K562 (cell line): ENCODE measurements at places on chromosomes 7 and 10. TPM values are rescaled to one million over a fixed set of nuclear protein-coding genes. Genes with fewer than 3 reads are reported as not detected.

DNA sequence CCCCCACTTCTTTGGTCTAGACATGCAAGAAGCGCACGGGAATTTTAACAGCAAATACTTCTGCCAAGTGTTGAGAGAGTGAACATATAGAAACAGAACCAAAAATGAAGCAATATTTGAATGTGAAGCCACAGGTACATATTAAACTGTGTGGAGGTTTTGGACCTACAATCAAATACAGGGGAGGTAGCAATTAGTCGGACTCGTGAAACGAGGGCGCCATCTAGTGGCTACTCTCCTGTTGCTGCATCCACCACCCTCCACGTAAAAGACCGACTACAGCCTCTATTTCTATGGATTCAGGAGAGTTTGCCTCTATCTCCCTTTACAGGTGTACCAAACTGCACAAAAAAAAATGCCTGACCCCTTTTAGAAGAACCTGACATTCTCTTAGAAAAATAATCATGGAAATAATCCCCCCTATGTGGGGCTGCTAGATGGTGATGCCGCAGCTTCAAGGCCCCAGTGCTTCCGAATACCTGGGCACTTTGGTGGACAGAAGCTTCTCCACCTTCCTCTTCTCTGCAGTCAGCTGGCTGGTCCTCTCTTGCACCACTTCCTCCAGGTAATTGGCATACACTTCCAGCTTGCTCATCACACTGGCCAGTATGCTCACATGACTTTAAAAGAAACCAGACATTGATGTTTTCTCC, 31.7 kb downstream of the TECTB start:
- H3K4me1 ChIP-seq: peaks cover 3% of the 10 kb centered on the region; the same call in 1 of the 2 replicates
- peaks cover 19% of the 10 kb centered on the region for H3K27me3 ChIP-seq
- no peak overlapping the region for H3K4me3 ChIP-seq
- no peak overlapping the region for H3K27ac ChIP-seq

GRCh38 chr7:77466450-77466849, 50.3 kb upstream of the GSAP start:
- no peaks in the 10 kb centered on the region for H3K36me3 ChIP-seq
- DNase-seq: no peak
- peaks cover 3% of the 10 kb centered on the region; the same call in 2 of the 3 replicates for H3K27me3 ChIP-seq
- H3K27ac ChIP-seq: no peak overlapping the region
- no peaks in the 10 kb centered on the region for H3K4me1 ChIP-seq

- peaks cover 11% of the 10 kb centered on the region for H3K4me1 ChIP-seq
- H3K36me3 ChIP-seq: no peaks in the 10 kb centered on the region
- no peak overlapping the region for H3K27ac ChIP-seq
- no peak overlapping the region for H3K4me3 ChIP-seq
- H3K27me3 ChIP-seq: no peaks in the 10 kb centered on the region
Measured at GRCh38 chr10:49230004-49230403, 41.8 kb upstream of the TMEM273 start.

- H3K36me3 ChIP-seq: no peaks in the 10 kb centered on the region
- no peak within 1 kb of the TSS for H3K4me3 ChIP-seq
- no peak for DNase-seq
- no peaks in the 10 kb centered on the region for H3K4me1 ChIP-seq
Measured at GRCh38 chr10:25933653-25934608, at the start of gene MYO3A. Gene MYO3A, plus strand, starts transcription at chr10:25934229. Its CDS starts 17,882 bp downstream, at chr10:25952111.

- no peaks in the 10 kb centered on the region for H3K36me3 ChIP-seq
- no peak overlapping the region for H3K27ac ChIP-seq
Measured at GRCh38 chr7:157693071-157693520, 356.3 kb downstream of the DNAJB6 start.

- H3K27me3 ChIP-seq: peaks cover 7% of the 10 kb centered on the region
- no peaks in the 10 kb centered on the region for H3K4me1 ChIP-seq
- H3K4me3 ChIP-seq: no peak overlapping the region
- H3K36me3 ChIP-seq: no peaks in the 10 kb centered on the region
- H3K27ac ChIP-seq: no peak overlapping the region
- DNase-seq: no peak
Measured at GRCh38 chr7:50981743-50982142, 199.0 kb upstream of the GRB10 start.

- H3K27me3 ChIP-seq: no peaks in the 10 kb centered on the region
- H3K4me1 ChIP-seq: no peaks in the 10 kb centered on the region
- no peaks in the 10 kb centered on the region for H3K36me3 ChIP-seq
- H3K27ac ChIP-seq: peak overlapping the region; percentile 38; the same call in 2 of the 3 replicates
- no peak for DNase-seq
Measured at GRCh38 chr10:19730907-19731217, 85.4 kb upstream of the PLXDC2 start.

- peak; percentile 91 for DNase-seq
- peaks cover 28% of the 10 kb centered on the region for H3K4me1 ChIP-seq
- H3K4me3 ChIP-seq: no peak overlapping the region
- H3K36me3 ChIP-seq: no peaks in the 10 kb centered on the region
Measured at GRCh38 chr7:76515999-76516443, 5.7 kb downstream of the UPK3B start.

DNA sequence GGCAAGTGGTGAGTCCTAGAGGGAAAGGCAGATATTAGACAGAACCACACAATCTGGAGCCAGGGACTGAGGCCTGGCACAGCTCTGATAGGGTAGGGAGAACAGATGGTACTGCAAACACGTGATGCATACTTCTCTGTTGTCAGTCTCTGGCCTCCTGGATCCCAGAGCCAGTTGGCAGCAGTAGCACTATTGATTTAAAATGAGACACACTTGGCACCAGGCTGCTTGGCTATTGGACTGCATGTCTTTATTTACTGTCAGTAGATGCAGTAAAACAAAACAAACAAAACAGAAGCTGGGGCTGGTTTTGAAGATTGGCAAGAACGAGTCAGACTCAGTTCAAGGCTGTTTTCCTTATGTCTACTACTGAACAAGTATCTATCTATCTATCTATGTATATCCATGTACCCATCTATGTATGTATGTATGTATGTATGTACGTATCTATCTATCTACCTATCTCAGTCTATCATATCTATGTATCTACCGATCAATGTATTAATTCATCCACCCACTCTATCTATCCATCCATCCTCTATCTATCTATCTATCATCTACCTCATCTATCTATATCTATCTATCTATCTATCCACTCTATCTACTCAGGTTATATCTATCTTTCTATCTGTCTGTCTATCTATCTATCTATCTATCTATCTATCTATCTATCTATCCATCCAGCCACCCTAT, 23.4 kb upstream of the MGAM2 start:
- H3K36me3 ChIP-seq: no peaks in the 10 kb centered on the region
- no peaks in the 10 kb centered on the region for H3K27me3 ChIP-seq
- DNase-seq: no peak
- H3K4me3 ChIP-seq: no peak overlapping the region
- H3K27ac ChIP-seq: no peak overlapping the region
- no peaks in the 10 kb centered on the region for H3K4me1 ChIP-seq

GRCh38 chr10:101182936-101183335, 46.3 kb downstream of the LBX1 start:
- peaks cover 11% of the 10 kb centered on the region for H3K27me3 ChIP-seq
- H3K27ac ChIP-seq: no peak overlapping the region
- no peaks in the 10 kb centered on the region for H3K4me1 ChIP-seq
- H3K36me3 ChIP-seq: no peaks in the 10 kb centered on the region
- H3K4me3 ChIP-seq: no peak overlapping the region

DNA sequence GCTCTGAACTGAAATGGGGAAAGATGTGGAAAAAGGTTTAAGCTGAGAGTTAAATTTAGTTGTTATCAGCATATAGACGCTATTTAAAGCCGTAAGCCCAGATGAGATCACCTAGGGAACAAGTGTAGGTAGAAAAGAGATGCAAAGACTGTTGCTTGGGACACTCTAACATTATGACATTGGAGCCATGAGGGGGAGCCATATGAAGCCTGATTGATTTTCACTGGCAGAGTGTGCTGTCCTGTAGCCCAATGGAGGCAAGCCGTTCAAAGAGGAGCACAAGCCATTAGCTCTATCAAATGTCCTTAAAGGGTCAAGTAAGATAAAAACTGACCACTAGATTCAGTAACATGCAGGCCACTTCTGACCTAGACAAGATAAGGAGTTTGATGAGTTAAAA, 223.3 kb downstream of the TWIST1 start:
- H3K4me1 ChIP-seq: no peaks in the 10 kb centered on the region
- no peak for DNase-seq
- no peak overlapping the region for H3K27ac ChIP-seq
- no peaks in the 10 kb centered on the region for H3K27me3 ChIP-seq
- H3K36me3 ChIP-seq: no peaks in the 10 kb centered on the region

DNA sequence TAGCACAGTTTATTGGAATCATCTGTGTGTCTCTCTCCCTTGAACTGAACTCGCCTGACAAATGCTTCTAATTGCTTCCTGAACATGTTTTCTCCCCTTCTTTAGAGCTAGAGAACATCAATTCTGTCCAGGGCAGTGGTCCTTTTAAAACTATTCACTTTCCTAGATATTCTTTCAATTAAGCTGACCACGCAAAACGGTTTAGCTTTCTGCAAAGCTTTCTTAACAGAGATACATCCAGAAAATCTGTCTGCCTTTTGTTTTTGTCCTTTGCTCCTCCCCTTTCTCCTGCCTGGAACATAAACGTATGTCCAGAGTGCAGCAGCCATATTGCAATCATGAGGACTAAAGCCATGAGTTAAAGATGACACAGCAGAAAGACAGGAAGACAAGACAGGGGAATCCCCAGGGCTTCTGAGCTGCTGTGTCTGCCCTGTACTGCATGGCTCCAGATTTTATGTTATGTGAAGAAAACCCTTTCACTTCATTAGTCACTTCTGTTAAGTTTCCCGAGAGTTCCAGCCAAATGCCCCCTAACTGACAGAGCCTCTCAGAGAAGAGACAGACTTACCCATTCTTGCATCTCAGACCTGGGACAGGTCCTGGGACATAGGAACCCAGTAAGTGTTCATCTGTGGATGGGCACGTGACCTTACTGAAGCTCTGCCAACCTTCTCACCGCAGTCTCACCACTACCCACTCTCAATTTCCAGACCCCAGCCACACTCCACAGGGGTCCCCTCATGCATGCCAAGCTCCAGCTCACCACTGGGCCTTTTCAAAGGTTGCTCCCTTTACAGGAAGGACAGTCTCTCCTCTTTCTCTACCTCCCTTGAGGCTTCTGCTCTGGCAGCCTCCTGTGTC, 35.0 kb upstream of the CPXM2 start:
- no peak overlapping the region for H3K4me3 ChIP-seq
- H3K4me1 ChIP-seq: no peaks in the 10 kb centered on the region
- H3K36me3 ChIP-seq: no peaks in the 10 kb centered on the region
- H3K27me3 ChIP-seq: no peaks in the 10 kb centered on the region

DNA sequence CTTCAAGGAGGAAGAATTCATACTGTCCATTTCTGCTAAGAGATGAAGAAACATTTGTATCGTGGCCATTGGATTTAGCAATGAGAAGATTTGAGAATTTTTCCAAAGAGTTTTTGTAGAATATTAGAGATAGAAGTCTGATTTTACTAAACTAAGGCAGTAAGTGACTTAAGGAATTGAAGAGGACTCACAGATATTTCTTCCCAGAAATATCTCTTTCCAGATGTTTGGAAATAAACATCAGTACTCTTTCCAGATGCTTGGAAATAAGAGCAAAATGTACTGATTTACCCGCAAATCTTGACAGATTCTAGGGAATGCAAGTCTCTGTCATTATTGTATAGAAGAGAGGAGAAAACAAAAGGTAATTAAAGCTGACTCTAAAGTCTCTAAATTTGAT, 91.3 kb downstream of the IMMP2L start:
- H3K27ac ChIP-seq: no peak overlapping the region
- H3K4me1 ChIP-seq: no peaks in the 10 kb centered on the region
- no peak for DNase-seq
- H3K36me3 ChIP-seq: peaks cover 19% of the 10 kb centered on the region; the same call in 2 of the 3 replicates
- no peaks in the 10 kb centered on the region for H3K27me3 ChIP-seq
- no peak overlapping the region for H3K4me3 ChIP-seq

DNA sequence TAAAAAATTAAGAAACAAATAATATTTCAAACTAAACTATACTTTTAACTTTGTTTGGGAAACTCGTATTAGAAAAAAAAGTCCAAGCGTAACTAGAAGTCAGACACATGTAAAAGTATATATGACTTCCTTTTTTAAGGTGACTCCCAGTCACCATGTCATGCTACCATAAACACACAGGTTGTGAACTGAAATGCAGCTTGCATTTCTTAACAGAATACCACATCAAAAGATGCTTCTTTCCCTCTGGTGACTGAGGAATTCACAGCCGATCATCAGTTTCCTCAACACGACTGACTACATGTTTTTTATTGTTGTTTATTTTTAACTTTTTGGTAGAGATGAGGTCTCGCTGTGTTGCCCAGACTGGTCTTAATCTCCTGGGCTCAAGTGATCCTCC, 445.0 kb downstream of the PARD3 start:
- no peak overlapping the region for H3K27ac ChIP-seq
- H3K4me1 ChIP-seq: no peaks in the 10 kb centered on the region
- no peak overlapping the region for H3K4me3 ChIP-seq
- H3K36me3 ChIP-seq: no peaks in the 10 kb centered on the region

DNA sequence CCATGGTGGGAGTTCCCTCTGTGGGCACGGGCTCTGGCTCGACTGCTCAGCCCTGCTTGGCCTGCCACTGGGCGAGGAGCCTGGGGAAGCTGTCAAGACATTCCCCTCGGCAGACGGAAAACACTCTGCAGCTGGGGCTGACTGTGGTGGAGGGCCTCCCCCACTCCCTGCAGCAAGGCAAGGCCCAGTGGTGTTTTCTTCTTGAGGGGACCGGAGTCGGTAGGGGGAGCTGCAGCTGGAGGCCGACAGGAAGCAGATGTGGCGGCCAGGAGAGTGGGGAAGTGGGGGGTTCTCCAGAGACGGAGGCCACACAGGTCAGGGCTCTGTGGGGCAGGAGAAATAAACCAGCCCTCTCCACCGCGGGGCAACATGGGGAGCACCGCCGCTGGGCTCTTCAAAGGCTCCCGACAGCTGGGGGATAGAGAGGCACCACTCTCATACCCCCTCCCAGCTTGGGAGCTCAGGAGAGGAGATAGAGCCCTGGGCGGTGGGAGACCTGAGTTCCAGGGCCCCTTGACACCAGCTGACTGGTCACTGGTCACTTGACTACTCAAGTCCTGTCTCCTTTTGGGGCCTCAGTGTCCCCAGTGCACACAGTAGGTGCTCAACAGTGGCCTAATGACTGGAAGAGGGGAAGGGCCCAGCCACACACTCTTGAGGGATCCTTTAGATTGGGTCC, 43.4 kb downstream of the PPIF start:
- peak overlapping the region; percentile 9 for H3K4me3 ChIP-seq
- peak overlapping the region; percentile 83 for H3K27ac ChIP-seq
- no peaks in the 10 kb centered on the region for H3K36me3 ChIP-seq
- DNase-seq: peak; percentile 90

DNA sequence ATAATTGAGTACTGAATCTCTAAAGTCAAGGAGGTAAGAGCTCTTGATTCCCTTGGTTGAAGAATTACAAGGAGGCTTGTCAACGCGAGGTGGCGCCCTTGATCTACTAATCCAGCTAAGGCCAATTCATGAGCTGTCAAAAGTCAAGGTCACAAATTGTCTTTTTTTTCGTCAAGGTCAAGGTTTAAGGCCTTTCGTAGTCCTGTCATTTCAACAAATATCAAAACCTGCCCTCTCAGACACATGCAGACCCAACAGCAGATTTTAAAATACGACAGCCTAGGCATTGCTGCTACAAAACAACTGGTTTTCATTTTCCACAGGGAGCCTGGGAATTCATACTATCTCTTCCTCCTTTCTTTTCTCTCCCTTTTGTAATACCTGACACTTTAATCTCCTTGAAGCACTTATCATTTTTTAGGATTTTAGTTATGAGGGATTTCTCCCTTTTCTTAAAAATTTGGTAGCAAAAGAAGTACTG, 3.6 kb downstream of the HOXA13 start:
- no peaks in the 10 kb centered on the region for H3K36me3 ChIP-seq
- peak; percentile 77 for DNase-seq
- H3K4me3 ChIP-seq: no peak overlapping the region
- peaks cover 20% of the 10 kb centered on the region; the same call in 1 of the 2 replicates for H3K4me1 ChIP-seq

MBLAC1 gene
- 2.1 and 3.1 TPM in 2 replicates for total RNA-seq

PTPRN2 gene
- total RNA-seq: 0.09 TPM in 1 of 2 replicates, not detected in the other

CRYGN gene
- not detected in 2 replicates for total RNA-seq

TRPV6 gene
- total RNA-seq: 0.18 and 0.81 TPM in 2 replicates

LRIT1 gene
- not detected in 2 replicates for total RNA-seq

PRSS37 gene
- not detected in 2 replicates for total RNA-seq
